Activated CD8-positive, alpha-beta memory T cell treated with anti-CD3 and anti-CD28 coated beads for 4 hours (primary cell): ENCODE measurements at places on chromosomes 6 and 20.
A peak's percentile ranks its signal among the peaks of the same experiment; 100 is the strongest.

DNA sequence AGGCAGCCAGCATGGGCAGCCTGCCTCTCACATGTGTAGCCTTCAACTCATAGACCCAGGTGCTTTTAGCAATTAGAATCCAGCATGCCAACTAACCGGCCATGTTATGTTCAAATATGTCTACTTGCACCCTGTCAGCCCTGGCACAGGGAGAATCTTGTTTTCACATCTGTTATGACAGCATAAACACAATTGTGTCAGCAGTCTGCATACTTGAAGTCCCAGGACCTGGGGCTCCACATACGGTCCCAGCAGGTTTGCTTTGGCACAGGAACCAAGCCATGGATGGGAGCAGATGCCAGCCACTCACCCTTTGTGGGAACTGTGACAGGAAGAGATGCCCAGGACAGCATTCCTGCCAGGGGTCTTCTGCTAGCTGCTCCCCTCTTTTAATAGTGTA, 67.2 kb upstream of the SYNDIG1 start:
- no peak for DNase-seq

DNA sequence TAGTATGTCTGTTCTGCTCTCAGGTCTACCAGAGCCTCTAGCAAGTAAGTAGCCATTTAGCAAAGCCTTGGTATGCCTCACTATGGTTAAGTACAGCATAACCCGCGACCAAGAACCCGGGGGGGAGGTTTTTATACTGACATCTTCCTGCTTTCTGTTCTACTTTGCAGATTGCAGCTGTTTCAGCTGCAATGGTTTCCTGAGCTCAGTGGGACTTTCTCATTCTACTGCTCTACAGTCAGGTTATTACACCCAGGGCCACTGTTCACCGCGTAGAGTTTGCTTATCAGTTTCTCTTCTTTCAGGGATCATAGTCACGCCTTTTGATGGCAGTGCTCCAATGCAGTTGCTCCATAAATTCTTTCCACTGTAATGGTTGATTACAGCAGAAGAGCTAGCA, 631.3 kb downstream of the TFAP2A start:
- no peak for DNase-seq

- DNase-seq, result no peak
Measured at GRCh38 chr6:20791074-20791473, 256.8 kb downstream of the CDKAL1 start.

DNA sequence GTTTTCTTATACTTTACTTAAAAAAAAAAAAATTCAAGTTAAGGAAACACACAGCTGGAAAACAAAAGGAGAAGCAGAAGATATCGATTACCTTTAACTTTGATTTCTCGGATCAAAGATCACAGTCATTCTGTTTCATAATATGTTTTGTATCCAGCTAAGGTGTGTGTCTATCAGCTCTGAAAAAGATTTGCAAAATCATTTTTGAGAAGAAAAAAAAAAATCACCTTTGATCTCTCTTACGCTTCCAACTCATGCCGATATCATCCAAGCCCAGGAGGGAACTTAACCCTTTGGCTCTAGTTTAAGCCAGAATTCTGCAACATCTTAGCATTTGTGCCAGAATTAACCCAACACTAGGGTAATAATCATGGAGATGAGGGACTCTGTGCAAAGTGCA, 144.0 kb downstream of the NFATC2 start:
- no peak for DNase-seq

- DNase-seq, result no peak
Measured at GRCh38 chr6:5036269-5036668, 32.4 kb upstream of the RPP40 start.

GRCh38 chr20:34824452-34824805, 1.0 kb downstream of the NCOA6 start:
- DNase-seq, result peak; percentile 57

- no peak for DNase-seq
Measured at GRCh38 chr6:34679552-34680253, 16.9 kb downstream of the ILRUN start.

GRCh38 chr6:113763876-113764275, 93.3 kb upstream of the MARCKS start:
- DNase-seq, result no peak

DNA sequence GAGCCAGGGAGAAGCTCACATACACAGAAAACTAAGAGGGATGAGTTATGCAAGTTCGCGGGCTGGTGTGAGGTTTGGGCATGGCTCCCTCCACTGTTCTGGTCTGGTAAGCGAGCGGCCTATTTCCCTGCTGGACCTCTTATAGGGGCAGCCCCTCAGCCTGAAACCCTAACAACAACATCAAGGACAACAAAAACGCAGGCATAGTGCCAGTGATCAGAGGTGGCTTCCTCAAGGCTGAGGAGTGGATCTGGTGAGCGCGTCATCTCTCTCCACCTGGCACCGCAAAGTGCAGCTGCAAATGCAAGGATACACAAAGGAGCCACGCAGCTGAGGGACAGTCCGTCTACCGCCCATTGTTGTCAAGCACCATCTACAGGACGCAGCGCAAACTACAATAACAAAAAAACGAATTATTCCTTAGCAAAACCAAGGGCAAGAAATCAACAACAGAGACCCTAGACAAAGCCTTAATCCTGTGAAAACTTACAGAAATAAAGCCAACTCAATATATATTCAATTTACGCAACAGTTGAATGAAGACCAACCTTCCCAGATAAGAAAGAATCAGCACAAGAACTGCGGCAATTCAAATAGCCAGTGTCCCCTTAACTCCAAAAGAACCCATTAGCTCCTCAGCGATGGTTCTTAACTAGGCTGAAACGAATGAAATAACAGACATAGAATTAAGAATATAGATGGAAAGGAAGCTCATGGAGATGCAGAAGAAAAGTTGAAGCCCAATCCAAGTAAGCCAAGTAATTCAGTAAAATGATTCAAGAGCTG, 9.2 kb upstream of the DEFB110 start:
- no peak for DNase-seq

DNA sequence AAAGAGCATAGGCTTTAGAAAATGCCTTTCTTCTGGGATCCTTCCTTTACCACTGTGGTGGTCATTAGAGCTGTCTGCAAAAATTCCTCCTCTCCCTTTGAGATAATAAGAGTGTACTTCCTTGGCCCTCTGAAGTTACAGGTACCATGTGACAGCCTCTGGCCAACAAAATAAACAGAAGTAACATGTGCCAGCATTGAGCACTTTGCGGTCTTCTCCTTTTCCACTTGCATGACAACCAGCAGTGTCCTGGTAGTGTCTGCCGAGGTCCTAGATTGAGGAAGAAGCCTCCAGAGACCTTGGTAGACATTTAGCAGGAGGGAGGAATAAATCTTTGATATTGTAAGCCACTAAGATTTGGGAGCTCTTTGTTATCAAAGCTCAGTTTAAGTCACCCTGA, 87.5 kb upstream of the ARID1B start:
- no peak for DNase-seq

- DNase-seq, result no peak
Measured at GRCh38 chr20:4998160-4998651, 3.1 kb downstream of the SLC23A2 start.

GRCh38 chr6:53975941-53976615, 135.2 kb upstream of the MLIP start:
- DNase-seq, result no peak

- no peak for DNase-seq
Measured at GRCh38 chr6:69818223-69818930, 21.6 kb upstream of the LMBRD1 start.

GRCh38 chr6:87213364-87213763, 58.0 kb downstream of the ZNF292 start:
- DNase-seq, result no peak

- DNase-seq, result no peak
Measured at GRCh38 chr6:156791320-156791850, 14.2 kb downstream of the ARID1B start.

DNA sequence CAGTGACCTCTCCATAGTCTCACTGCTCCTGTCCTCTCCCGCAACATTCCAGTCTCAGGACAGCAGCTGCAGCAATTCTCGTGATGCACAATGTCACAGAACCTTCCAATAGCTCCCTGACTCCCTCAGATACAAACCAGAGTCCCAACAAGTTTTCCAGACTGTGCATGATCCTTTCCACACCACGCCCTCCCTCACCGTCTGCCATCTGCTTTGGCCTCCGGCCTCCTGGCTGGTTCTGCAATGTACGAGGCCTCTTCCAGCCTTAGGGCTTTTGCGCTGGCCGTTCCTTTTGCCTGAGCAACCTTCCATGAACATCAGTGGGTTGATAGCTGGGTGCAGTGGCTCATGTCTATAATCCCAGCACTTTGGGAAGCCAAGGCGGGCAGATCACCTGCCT, 9.6 kb downstream of the FNDC1 start:
- DNase-seq, result no peak

GRCh38 chr6:107894809-107895396, 63.1 kb downstream of the SEC63 start:
- no peak for DNase-seq

- no peak for DNase-seq
Measured at GRCh38 chr20:2139250-2139649, 37.6 kb downstream of the STK35 start.

DNA sequence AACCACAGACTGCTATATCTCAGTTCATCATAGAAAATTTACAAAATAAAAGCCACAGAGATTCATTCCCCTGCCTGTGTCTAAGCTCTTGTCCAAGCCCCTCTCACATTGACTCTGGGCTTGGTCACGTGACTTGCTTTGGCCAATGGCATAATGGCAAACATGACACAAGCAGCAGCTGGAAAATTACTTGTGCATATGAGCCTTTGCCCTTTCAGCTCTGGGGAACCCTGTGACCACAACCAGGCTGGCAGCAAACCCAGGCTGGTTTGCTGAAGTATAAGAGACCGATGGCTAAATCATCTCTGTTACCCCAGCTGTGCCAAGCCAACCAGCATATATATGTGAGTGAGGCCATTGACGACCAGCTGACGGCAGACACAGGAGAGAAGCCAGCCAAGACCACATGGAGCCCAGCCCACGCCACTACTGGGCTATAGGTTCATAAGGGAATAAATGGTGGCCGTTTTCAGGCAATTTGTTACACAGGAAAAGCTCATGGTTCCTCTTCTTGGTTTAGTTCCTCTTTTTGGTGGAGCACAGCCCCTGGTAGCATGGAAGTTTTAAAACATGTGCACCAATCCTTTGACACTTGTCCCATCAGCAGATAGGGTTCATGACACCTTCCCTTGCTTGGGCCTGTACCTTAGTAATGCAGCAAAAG, 31.8 kb upstream of the RSPO4 start:
- DNase-seq, result no peak

DNA sequence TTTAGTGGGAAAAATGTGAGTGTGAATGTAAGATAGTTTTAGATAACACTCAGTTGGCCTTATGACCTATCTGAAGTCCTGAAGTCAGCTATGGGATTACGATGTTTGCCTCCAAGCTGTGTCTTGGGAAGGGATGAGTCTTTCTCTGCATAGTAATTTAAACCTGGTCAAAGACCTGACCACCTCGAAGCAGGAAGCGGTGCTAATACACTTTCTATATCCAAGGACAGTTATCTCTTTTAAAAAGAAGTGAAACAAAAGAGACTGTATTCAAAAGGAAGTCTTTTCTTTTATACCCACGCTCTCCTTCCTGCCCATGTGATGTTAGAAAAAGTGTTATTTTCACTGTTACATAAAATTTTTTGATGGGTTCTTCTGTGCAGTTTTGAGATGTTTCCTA, 94.9 kb downstream of the JARID2 start:
- no peak for DNase-seq

DNA sequence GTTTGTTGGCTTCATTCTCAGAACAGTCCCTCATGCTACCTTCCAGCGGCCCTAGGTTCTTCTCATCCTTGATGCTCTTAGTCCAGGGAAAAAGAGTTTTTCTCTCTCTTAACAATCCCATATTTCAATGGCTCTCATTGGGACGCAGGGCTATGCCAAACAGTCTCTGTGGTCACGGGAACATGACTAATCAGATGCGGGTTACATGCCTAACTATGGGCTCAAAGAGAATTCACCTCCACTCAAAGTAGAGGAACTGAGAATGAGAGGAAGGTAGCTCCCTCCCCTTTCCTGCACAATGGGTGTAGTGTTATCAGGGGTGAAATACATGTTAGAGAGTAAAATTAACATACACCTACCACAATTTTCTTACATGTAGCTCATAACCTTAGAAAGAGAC, 18.1 kb upstream of the ATRN start:
- no peak for DNase-seq

- no peak for DNase-seq
Measured at GRCh38 chr20:8183526-8183925, 51.5 kb downstream of the PLCB1 start.

DNA sequence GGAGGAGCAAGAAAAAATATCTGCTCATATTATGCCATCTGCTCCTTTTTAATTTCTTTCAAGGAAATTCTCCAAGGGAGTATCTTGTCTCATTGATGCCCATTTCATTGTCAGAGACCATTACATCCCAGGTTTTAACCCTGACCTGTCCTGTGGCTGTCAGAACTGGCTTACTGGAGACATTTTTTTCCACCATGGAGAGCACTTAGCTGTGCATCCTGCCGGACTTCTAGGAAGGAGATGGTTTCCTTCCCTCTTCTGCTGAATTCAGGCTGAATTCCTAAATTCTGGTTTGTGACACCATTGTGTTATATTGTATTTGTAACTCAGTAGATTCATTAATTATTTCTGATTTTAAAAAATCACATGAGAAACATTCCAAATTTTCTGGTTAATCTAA, 70.3 kb downstream of the NKAIN2 start:
- no peak for DNase-seq

DNA sequence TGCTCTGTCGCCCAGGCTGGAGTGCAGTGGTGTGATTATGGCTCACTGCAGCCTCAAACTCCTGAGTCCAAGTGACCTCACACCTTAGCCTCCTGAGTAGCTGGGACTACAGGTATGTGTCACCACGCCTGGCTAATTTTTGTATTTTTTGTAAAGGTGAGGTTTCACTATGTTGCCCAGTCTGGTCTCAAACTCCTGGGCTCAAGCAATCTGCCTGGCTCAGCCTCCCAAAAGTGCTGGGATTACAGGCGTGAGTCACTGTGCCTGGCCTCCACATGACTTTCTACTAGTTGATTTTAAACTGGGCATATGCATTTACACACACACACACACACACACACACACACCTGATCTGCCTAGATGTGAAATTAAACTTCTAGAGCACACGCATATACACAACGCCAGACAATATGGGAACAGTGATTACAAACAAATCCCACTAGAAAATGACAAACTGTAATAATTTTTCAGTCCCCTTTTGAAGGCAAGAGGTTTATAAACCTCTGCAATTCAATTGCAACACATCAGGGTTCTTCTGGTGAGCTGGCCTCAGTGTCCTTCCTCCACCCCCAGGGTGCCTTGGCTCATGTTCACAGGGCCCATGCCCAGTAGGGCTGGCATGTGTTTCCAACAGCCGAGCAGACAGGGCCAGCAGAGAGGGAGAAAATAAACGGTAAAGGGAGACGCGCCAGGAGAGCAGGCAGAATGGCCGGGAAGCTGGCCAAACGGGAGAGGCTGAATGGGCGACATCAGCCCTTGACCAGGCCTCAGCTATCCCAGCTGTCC, 31.2 kb downstream of the PARD6B start:
- DNase-seq, result no peak
